ENCODE measurements at places on chromosomes 6 and 20. TPM values are rescaled to one million over a fixed set of nuclear protein-coding genes. Genes with fewer than 3 reads are reported as not detected.

The RGS17 gene
- total RNA-seq = 1.0 TPM

The ENPP5 gene
- 5.6 TPM for total RNA-seq

- peak overlapping the region; percentile 86 for H3K27ac ChIP-seq
- no peaks in the 10 kb centered on the region for H3K27me3 ChIP-seq
- DNase-seq = peak; percentile 38
- peak overlapping the region; percentile 75 for H3K4me3 ChIP-seq
- peaks cover 36% of the 10 kb centered on the region for H3K4me1 ChIP-seq
Measured at GRCh38 chr6:13615792-13616120, 621 bp downstream of the NOL7 start.

- no peak overlapping the region for H3K27ac ChIP-seq
- no peaks in the 10 kb centered on the region for H3K36me3 ChIP-seq
- no peak for DNase-seq
Measured at GRCh38 chr6:21831521-21832291, 238.2 kb downstream of the SOX4 start.

GRCh38 chr20:16115911-16116552 is 457.2 kb downstream of the KIF16B start:
- H3K36me3 ChIP-seq = no peaks in the 10 kb centered on the region
- H3K4me3 ChIP-seq = no peak overlapping the region
- no peak overlapping the region for H3K27ac ChIP-seq
- no peak for DNase-seq
- H3K27me3 ChIP-seq = no peaks in the 10 kb centered on the region

The HLA-DMB gene
- 3.0 TPM for total RNA-seq

GRCh38 chr6:50840811-50841192 is 22.1 kb downstream of the TFAP2B start:
- H3K4me1 ChIP-seq = peaks cover 3% of the 10 kb centered on the region
- H3K27ac ChIP-seq = no peak overlapping the region
- H3K36me3 ChIP-seq = no peaks in the 10 kb centered on the region
- peaks cover 25% of the 10 kb centered on the region for H3K27me3 ChIP-seq

The ABHD16B gene
- not detected for total RNA-seq

GRCh38 chr6:140830666-140831065 is 1302.1 kb upstream of the GJE1 start:
- no peaks in the 10 kb centered on the region for H3K4me1 ChIP-seq
- no peaks in the 10 kb centered on the region for H3K36me3 ChIP-seq
- H3K27me3 ChIP-seq = no peaks in the 10 kb centered on the region
- no peak overlapping the region for H3K27ac ChIP-seq
- H3K4me3 ChIP-seq = no peak overlapping the region

The LINC00237 gene
- total RNA-seq = not detected

DNA sequence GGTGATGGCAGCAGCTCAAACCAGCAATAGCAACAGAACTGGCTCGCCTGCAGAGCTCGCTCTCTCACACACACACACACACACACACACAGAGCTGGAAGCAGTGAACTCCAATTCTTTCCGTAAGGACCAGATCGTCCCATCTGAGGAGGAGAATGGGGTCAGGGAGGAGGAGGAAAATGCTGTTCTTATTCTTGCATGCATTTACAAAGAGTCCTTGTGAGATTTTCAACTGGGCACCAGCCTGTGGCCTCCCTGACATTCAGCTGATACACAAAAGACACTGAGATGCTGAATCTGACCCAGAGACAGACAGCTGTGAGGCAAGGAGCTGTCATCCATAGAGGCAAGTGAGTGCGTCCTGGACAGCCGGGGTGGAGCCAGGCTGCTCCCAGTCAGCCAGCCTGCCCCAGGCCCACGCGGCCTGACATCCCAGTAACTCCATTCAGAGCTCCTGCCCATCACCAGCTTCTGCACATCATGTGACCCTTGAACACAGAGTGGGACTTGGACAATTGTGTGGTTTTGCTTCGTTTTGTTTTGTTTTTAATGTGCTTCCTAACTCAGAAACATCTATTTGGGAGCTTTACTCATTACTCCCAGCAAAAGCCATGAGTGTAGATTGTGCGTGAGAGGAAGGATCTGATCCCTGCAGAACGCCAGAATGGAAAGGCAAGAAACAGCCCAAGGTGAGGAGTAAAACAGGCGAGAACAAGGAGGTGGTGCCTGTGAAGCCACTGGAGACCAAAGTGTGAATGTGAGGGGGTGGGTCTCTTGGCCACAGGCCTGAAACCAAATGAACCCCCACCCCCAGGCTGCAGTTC is 2.1 kb downstream of the SERPINB9 start:
- H3K4me1 ChIP-seq = peaks cover 11% of the 10 kb centered on the region
- no peak for DNase-seq
- no peaks in the 10 kb centered on the region for H3K36me3 ChIP-seq
- H3K27ac ChIP-seq = no peak overlapping the region
- H3K4me3 ChIP-seq = no peak overlapping the region

DNA sequence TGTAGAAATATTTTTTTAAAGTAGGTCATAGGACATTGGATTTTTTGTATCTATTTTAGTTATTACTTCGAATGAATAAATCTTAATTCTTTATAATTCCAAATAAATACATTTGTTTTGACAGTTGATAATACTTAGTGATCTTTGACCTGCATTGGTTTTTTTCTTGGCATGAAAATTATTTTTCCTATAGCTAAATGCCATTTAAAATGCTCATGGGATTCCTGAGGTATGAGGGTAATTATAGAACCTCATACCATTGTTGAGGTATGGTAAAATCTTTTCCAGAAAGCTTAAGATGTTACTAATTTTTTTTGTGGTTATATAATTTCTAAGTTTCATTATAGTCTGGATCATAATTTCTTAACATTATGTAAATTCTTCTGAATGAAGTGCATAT is 8.3 kb downstream of the PM20D2 start:
- no peaks in the 10 kb centered on the region for H3K27me3 ChIP-seq
- H3K4me1 ChIP-seq = peaks cover 10% of the 10 kb centered on the region
- no peak overlapping the region for H3K27ac ChIP-seq
- no peak overlapping the region for H3K4me3 ChIP-seq
- no peak for DNase-seq
- H3K36me3 ChIP-seq = no peaks in the 10 kb centered on the region

DNA sequence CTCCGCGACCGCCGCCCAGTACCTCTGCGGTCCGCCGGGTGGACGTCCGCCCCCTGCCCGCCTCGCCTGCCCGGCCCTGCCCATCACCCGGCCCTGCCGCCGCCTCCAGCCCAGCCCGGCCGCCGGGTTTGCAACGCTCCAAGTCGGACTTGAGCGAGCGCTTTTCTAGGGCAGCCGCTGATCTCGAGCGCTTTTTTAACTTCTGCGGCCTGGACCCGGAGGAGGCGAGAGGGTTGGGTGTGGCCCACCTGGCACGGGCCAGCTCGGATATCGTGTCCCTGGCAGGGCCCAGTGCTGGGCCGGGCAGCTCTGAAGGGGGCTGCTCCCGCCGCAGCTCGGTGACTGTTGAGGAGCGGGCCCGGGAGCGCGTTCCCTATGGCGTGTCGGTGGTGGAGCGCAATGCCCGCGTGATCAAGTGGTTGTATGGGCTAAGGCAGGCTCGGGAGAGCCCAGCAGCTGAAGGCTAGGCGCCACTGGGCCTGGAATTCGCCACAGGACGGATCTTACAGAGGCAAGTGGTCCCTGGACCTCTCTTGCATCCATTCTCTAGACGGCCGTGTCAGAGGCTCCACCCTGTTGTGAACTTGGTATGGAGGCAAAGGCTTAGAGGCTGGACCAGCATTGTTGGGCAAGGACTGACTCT is 11.8 kb downstream of the FAM110A start:
- DNase-seq = no peak
- no peaks in the 10 kb centered on the region for H3K36me3 ChIP-seq
- no peaks in the 10 kb centered on the region for H3K27me3 ChIP-seq
- no peak overlapping the region for H3K4me3 ChIP-seq
- H3K27ac ChIP-seq = no peak overlapping the region

DNA sequence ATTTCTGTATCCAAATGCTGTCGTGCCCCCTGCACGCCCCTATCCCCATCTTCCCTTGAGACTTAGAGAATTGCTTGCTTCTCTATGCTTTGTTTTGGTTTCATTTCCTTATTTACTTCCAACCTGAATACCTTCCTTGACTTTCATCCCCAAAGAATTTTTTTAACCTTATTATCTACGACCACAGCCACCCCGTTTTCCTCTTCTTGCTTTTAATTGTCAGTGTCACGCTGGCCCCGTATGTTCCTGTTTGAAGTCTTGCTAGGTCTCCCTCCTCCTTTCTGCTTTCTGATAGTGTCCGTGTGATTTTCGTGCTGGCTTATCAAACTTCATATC is 40.1 kb downstream of the RNF217 start:
- H3K27me3 ChIP-seq = no peaks in the 10 kb centered on the region
- no peak overlapping the region for H3K4me3 ChIP-seq
- H3K4me1 ChIP-seq = peaks cover 35% of the 10 kb centered on the region
- H3K27ac ChIP-seq = no peak overlapping the region

- no peaks in the 10 kb centered on the region for H3K36me3 ChIP-seq
- H3K4me1 ChIP-seq = peaks cover 12% of the 10 kb centered on the region
- H3K4me3 ChIP-seq = no peak overlapping the region
- H3K27me3 ChIP-seq = no peaks in the 10 kb centered on the region
- no peak overlapping the region for H3K27ac ChIP-seq
Measured at GRCh38 chr6:100493206-100493888, 28.6 kb upstream of the SIM1 start.

GRCh38 chr6:153980171-153980570 is 58.9 kb upstream of the OPRM1 start:
- H3K4me3 ChIP-seq = no peak overlapping the region
- no peaks in the 10 kb centered on the region for H3K36me3 ChIP-seq
- H3K27me3 ChIP-seq = no peaks in the 10 kb centered on the region
- peaks cover 13% of the 10 kb centered on the region for H3K4me1 ChIP-seq
- no peak for DNase-seq
- no peak overlapping the region for H3K27ac ChIP-seq

- DNase-seq = no peak
- no peak overlapping the region for H3K27ac ChIP-seq
- H3K36me3 ChIP-seq = no peaks in the 10 kb centered on the region
- H3K4me1 ChIP-seq = no peaks in the 10 kb centered on the region
- H3K27me3 ChIP-seq = no peaks in the 10 kb centered on the region
Measured at GRCh38 chr6:65052626-65053025, 654.4 kb downstream of the EYS start.

The C20orf141 gene
- not detected for total RNA-seq

DNA sequence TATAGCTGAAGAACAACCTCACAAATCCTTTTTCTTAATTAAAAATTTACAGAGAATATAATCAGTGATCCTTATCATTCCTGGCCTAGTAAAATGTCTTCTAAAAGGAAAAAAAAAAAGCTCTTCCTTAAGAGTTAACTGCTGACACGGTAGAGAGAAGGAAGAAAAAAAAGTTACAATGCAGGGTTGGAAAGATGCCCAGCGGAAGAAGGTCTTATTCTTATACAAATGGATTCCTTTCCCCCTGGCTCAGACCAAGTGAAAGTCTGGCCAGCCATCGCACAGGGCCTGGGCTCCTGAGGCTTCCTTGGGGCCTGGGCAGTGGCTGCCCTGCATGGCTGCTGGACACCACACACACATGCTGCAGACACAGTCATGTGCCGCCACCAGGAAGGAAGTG is 688.6 kb downstream of the TENT5A start:
- DNase-seq = no peak
- no peaks in the 10 kb centered on the region for H3K4me1 ChIP-seq
- H3K4me3 ChIP-seq = no peak overlapping the region

The TFAP2D gene
- not detected for total RNA-seq

DNA sequence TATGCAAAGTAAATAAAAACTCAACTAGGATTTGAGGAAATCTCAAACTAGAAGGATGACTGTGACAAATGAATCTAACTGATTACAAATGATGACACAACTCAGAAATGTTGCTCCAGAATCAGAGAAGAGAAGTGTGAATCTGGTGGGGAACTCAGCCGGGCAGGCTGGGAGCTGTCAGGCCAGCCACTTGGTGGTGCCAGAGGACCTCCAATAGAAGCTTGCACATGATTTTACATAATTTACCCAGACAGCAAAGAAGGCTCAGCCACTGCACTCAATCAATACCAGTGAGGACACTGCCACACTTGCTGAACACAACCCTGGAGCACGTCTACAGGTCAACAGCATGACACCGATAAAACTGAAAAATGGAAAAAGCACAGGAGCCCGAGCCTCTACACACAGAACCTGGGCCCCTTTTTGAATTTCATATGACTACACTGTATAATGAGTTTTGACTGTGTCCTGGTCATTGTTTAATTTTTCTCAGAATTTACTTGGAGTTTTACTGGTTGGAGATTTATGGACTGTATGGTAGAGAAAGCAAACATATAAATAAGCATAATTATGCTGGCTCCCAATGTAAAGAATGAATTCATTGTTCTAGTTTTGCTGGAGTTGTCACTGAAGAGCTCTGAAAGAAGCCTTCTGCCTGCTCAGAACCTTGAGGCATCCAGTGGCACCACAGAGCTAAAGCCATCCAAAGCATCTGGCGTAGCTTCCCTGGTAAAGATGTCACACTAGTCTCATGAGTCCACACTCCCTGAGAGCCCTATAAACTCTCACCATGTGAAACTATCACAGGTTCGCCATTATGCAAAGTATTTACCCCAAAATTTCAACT is 296.5 kb downstream of the THBS2 start:
- H3K4me3 ChIP-seq = no peak overlapping the region
- no peaks in the 10 kb centered on the region for H3K4me1 ChIP-seq
- H3K27ac ChIP-seq = no peak overlapping the region
- DNase-seq = peak; percentile 67
- no peaks in the 10 kb centered on the region for H3K27me3 ChIP-seq

- no peak for DNase-seq
- no peak overlapping the region for H3K27ac ChIP-seq
- H3K27me3 ChIP-seq = no peaks in the 10 kb centered on the region
- no peaks in the 10 kb centered on the region for H3K36me3 ChIP-seq
- H3K4me3 ChIP-seq = no peak overlapping the region
Measured at GRCh38 chr6:169981969-169982368, 230.5 kb downstream of the ERMARD start.

The SLC2A10 gene
- 95.3 TPM for total RNA-seq

DNA sequence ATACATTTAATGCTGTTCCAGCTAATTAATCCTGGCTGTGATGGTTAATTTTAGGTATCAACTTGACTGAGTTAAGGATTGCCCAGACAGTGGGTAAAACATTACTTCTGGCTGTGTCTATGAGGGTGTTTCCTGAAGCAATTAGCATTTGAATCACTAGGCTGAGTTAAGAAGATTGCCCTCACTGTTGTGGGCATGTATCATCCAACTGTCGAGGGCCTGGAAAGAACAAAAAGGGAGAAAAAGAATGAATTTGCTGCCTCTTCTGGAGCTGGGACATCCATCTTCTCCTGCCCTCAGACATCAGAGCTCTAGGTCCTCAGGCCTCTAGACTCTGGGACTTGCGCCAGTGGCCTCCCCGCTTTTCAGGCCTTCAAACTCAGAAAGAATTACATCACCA is 34.3 kb downstream of the SDHAF4 start:
- no peaks in the 10 kb centered on the region for H3K36me3 ChIP-seq
- no peak overlapping the region for H3K4me3 ChIP-seq
- no peaks in the 10 kb centered on the region for H3K27me3 ChIP-seq
- no peak for DNase-seq
- no peaks in the 10 kb centered on the region for H3K4me1 ChIP-seq

GRCh38 chr6:69846770-69847491 is 19.4 kb upstream of the COL19A1 start:
- peaks cover 6% of the 10 kb centered on the region for H3K4me1 ChIP-seq
- no peaks in the 10 kb centered on the region for H3K36me3 ChIP-seq
- H3K27ac ChIP-seq = no peak overlapping the region
- no peaks in the 10 kb centered on the region for H3K27me3 ChIP-seq

The MATN4 gene
- 5.3 TPM for total RNA-seq

Measured in body of pancreas (tissue), 4 donors.